Sigmoid colon (tissue), 7 donors: ENCODE measurements at places on chromosomes 1 and 21.

DNA sequence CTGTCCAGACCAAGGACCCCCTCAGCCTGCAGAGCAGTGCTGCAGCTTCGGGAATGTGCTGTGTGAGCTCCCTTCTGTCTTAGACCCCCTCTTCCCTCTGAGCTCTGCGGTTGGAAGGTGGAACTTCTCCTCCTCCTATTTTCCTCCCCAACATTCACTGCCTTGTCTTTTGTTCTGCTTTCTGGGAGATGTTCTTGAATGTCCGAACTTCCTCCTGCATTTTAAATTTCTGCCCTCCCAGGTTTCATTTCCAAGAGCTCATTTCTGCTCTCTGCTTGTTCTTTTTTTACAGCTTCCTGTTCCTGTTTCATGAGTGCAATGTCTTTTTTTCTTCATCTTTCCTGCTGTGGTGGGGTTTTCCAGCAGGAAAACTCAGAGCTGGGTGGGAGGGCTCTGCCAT, 29.3 kb downstream of the RRP1 start:
- no peak overlapping the region for H3K4me3 ChIP-seq
- DNase-seq, result no peak
- H3K36me3 ChIP-seq, result no peaks in the 10 kb centered on the region
- no peaks in the 10 kb centered on the region for H3K4me1 ChIP-seq
- H3K27me3 ChIP-seq, result no peaks in the 10 kb centered on the region

- H3K4me3 ChIP-seq, result no peak overlapping the region
- peaks cover 75% of the 10 kb centered on the region for H3K4me1 ChIP-seq
- H3K27me3 ChIP-seq, result no peaks in the 10 kb centered on the region
- no peak overlapping the region for H3K27ac ChIP-seq
These were observed 204.1 kb downstream of the PBX1 start for GRCh38 chr1:164763098-164763497.

DNA sequence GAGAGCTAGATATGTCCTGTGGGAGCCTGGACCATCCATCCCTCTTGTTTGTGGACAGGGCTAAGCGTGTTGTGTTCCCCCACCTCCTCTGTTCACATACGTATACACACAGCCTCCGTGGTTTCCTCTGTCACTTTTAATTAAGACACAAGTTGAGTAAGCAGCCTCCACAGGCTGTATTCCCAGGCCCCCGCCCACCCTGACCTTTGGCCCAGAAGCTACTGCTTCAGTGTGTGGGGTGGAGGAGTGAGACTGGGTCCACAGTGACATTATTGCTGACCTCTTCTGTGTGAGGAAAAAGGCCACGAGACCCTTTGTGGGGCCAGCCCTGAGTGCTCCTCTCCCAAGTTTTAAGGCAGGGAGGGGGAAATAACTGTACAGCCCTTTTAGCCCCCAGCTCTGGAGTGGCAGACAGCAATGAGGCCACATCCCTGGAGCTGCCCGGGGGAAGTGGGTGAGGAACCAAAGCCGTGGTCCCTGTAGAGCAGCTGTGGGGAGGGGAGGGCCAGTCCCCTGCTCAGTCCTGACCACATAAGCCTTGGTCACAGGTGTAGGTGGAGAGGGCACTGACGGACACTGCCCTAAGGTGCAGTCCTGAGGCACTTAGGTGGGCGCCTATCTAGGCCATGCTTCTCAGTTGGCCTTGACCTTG, 4.4 kb downstream of the ELOVL1 start:
- H3K4me3 ChIP-seq, result no peak overlapping the region
- DNase-seq, result no peak
- H3K27ac ChIP-seq, result no peak overlapping the region
- peaks cover 52% of the 10 kb centered on the region for H3K36me3 ChIP-seq
- H3K27me3 ChIP-seq, result no peaks in the 10 kb centered on the region

DNA sequence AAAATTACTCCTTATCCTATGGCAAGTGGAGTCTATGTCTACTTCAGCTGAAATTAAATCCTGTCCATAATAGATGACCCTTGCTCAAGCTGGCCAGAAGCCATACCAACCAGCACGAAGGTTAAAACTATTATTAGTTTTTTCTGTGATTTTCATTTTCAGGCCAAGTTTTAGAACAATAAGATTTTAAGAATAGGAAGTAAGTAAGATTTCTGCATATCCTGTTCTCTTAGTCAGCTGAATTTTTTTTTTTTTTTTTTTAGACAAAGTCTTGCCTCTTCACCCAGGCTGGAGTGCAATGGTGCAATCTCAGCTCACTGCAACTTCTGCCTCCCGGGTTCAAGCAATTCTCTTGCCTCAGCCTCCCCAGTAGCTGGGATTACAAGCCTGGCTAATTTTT, 6.1 kb upstream of the RBP7 start:
- no peaks in the 10 kb centered on the region for H3K36me3 ChIP-seq
- no peaks in the 10 kb centered on the region for H3K4me1 ChIP-seq
- DNase-seq, result no peak
- H3K4me3 ChIP-seq, result no peak overlapping the region
- H3K27me3 ChIP-seq, result no peaks in the 10 kb centered on the region
- H3K27ac ChIP-seq, result no peak overlapping the region

DNA sequence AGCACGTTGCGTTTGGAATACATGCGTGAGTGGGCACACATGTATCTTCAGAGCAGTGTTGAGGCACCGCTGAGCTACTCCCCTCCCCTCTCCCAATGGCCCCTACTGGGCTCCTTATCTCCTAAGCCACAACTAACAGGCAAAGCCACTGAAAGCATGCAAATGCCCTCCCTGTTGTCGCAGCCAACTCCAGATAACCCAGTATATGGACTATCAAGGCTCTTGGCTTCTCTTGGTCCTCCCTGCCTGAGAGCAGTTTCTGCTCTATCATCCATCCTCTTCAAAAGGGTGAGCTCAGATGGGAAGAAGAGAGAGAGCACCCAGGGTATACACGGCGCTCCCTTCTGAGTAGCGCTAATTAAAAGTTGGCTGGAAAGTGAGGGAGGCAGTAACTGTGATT, 58.5 kb upstream of the CNTN2 start:
- H3K36me3 ChIP-seq, result peaks cover 7% of the 10 kb centered on the region
- no peak overlapping the region for H3K4me3 ChIP-seq
- DNase-seq, result no peak
- peaks cover 5% of the 10 kb centered on the region for H3K4me1 ChIP-seq
- H3K27ac ChIP-seq, result no peak overlapping the region
- H3K27me3 ChIP-seq, result no peaks in the 10 kb centered on the region
